Fibroblast of the aortic adventitia (primary cell): ENCODE measurements at places on chromosomes 5 and 9. TPM values are rescaled to one million over a fixed set of nuclear protein-coding genes. Genes with fewer than 3 reads are reported as not detected.

DNA sequence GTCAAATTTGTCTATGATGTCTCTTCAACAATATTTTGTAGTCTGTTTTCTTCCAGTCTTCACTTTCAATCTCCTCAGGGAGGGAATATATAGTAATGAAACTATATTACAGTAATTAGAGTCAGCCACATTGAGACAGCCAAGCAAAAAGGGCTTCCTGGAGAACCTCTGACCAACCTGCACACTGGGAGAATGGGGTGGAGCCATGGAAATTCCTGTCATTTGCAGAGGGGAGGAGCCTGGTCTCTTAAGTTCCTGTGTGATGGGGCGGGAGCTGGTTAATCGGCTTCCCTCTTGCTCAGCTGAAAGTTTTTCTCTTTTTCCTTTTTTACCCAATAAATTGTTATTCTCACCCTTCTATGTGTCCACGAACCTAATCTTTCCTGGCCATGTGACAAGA, 1220.0 kb downstream of the PTPRD start:
- no peak for DNase-seq

- no peak for DNase-seq
Observed at GRCh38 chr5:67731886-67732285, 483.7 kb upstream of the PIK3R1 start.

- peak; percentile 56 for DNase-seq
Observed at GRCh38 chr5:40429258-40430100, 250.2 kb upstream of the PTGER4 start.

DNA sequence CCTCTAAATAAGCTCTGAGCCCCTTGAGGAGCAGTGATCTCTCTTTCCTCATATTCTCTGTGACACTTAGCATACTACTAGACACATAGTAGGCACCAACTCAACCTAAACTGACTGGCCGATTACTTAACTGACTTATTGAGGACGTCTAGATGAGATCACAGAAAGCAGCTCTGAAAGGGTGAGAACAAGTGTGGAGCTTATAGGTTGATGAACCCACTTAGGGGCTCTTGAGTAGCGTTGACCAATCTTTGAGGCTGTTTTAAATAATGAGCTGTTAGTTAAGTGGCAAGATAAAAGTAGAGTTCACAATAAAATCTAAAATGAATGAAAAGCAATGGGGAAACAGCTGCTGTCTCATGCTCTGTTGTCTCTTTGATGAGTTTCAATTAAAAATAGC, 124.7 kb upstream of the TNPO1 start:
- no peak for DNase-seq

DNA sequence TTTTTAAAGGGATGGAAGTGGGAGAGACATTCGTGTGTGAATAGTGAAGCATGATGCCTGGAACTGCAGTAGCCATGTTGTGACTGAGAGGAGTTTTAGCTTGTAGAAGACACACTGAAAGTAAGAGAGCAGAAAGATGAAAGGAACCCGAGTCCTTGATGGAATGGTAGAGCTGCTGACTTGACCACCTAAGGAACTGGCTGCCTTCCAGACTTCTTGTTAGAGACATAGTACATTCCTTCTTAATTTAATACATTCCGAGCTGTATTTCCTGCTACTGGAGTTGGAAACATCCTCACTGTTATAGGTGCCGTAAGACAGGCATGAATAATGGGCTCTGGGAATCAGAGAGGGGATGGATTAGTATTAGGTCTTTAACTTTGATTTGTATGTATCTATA, 7.4 kb downstream of the CER1 start:
- DNase-seq, result no peak

DNA sequence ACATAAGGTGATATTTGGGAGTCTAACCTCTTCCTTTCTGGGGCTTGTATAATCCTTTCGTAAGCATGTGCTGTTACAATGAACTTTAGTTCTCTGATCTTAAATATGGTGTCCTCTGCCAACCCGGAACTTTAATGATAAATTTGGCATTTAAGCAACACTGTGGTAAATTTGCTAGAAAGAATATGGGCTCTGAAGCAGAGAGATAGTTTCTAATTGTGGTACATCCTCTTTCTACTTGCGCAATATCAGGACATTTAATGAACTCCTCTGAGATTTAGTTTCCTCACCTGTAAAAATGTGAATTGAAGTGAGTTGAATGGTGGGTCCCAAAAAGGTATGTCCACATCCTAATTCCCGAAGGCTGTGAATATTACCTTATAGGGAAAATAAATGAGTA, 364.7 kb downstream of the CAAP1 start:
- no peak for DNase-seq

GRCh38 chr9:121650217-121651007, 1.0 kb upstream of the DAB2IP start:
- DNase-seq, result no peak

DNA sequence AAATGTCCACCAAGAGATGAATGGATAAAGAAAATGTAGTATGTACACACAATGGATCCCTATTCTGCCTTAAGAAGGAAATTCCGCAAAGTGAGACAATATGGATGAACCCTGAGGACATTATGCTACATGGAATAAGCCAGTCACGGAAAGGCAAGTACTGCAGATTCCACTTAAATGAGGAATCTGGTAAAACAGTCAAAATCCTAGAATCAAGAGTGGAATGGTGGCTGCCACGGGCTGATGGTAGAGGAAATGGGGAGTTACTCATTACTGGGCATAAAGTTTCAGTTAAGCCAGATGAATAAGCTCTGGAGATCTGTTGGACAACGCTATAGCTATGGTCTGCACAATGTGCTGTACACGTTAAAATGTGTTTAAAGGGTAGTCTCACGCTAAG, 47.2 kb downstream of the STK10 start:
- DNase-seq, result no peak

Gene ACSL6
- total RNA-seq, result not detected in 2 replicates

DNA sequence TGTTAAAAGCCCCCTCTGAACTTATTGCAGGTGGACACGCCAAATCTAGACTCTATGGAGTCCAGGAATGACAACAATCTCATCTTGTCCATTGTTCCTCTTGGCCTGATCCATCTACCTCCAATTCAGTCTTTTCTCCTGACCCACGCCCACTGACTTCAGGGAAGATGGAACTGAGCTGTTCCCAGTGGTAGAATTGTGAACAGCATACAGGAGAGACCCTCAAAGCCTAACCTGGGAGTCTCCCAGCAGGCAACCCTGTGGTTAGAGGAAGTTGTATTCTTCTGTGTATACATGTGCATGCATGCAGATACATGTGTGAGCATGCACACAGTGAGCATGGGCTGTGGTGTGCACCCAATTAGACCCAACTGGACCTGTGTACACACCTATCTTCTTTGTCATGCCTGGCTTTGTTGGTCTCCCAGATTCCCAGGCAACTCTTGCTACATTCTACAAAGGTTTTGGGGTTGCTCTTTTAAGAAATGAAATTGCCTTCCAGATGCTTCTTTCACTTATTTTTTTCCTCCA, 286.0 kb downstream of the ZSWIM6 start:
- no peak for DNase-seq

Gene TMEM252
- not detected in 2 replicates for total RNA-seq

DNA sequence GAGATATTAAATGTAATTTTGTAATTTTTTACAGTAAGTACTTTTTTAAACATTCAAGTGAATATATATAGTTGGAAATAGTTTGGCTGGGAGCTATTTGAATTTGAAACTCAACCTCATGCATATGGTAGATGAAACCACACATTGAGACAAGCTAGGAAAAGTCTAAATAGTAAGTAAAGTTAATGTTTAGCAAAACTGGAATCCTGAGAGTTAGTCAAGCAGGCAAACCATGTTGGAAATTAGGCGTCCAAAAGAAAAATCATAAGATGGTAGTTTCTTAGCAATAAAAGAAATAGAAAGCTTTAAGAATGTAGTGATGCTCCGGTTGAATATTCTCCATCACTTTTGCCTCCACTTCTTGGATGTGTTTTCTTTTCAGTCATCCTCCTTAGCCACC, 657.1 kb upstream of the CDH10 start:
- no peak for DNase-seq

DNA sequence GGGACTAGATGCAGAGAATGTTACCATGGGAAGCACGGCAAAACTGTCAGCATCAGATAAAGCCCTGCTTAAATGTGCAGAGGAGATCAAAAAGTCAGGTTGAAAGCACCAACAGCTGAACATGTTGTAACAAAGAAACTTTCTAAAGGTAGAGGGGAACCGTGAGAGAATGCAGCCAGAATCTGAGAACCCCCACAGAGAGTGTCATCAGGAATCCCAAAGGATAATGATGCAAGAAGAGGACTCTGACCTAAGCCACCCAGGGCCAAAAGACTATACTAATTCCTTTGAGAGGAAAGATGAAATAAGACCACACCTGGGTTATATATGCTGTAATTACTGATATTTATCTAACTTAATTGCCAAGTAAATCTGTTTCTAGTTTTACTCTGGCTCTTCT, 116.6 kb downstream of the PCSK1 start:
- no peak for DNase-seq
